Caki2 (cell line): ENCODE measurements at places on chromosomes 6 and 20. TPM values are rescaled to one million over a fixed set of nuclear protein-coding genes. Genes with fewer than 3 reads are reported as not detected.

IL17F gene
- not detected in 2 replicates for total RNA-seq

COL12A1 gene
- 6.2 and 6.7 TPM in 2 replicates for total RNA-seq

CSTF1 gene
- 42.7 and 61.1 TPM in 2 replicates for total RNA-seq

GGTLC1 gene
- total RNA-seq, result not detected in 2 replicates

ZNF311 gene
- 4.1 and 5.9 TPM in 2 replicates for total RNA-seq

MUCL3 gene
- total RNA-seq, result 0.24 TPM in 1 of 2 replicates, not detected in the other

FAM83B gene
- not detected in 2 replicates for total RNA-seq

SIRPB1 gene
- total RNA-seq, result 2.1 and 10.4 TPM in 2 replicates

PAX1 gene
- total RNA-seq, result not detected in 2 replicates

FRMD1 gene
- total RNA-seq, result not detected in 2 replicates

CDC25B gene
- total RNA-seq, result 33.0 and 34.1 TPM in 2 replicates

C20orf141 gene
- total RNA-seq, result not detected in 2 replicates

TBX18 gene
- total RNA-seq, result not detected in 2 replicates

OOEP gene
- 4.1 TPM in 1 of 2 replicates, not detected in the other for total RNA-seq

ITPR3 gene
- 59.3 and 60.1 TPM in 2 replicates for total RNA-seq

ZNF76 gene
- total RNA-seq, result 15.2 and 18.3 TPM in 2 replicates

MOXD1 gene
- 23.9 and 33.6 TPM in 2 replicates for total RNA-seq

TRDN gene
- total RNA-seq, result not detected in 2 replicates

IL17A gene
- total RNA-seq, result not detected in 2 replicates

EXOC2 gene
- 34.7 and 38.8 TPM in 2 replicates for total RNA-seq

ARFGAP1 gene
- 139 and 172 TPM in 2 replicates for total RNA-seq

SIGLEC1 gene
- total RNA-seq, result not detected in 2 replicates

RAD21L1 gene
- 0.57 and 0.67 TPM in 2 replicates for total RNA-seq

HCK gene
- total RNA-seq, result not detected in 2 replicates

BFSP1 gene
- 26.7 and 37.0 TPM in 2 replicates for total RNA-seq

HSPA1B gene
- 441 and 449 TPM in 2 replicates for total RNA-seq

RSPO4 gene
- total RNA-seq, result not detected in 2 replicates

ZSWIM1 gene
- 6.3 and 9.8 TPM in 2 replicates for total RNA-seq

GRCh38 chr20:51695574-51696303, 72.5 kb downstream of the ATP9A start:
- peak; percentile 52 for DNase-seq

DNA sequence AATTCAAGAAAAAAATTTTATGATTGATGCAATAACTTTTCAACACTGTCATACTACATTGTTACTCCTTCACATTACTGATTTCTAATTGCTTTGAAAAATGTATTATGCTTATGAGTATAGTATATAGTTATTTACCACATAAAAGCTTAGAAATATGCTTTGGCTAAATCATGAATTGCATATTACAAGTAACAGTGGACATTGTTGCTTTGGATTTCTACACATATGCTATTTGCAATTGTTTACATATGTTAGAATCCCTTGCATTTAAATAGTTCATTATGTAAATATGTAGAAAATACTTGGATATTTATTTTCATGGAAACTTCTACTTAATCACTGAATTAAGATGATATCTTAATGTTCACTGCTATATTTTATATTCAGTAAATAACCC, 577.5 kb downstream of the QKI start:
- DNase-seq, result no peak

DNA sequence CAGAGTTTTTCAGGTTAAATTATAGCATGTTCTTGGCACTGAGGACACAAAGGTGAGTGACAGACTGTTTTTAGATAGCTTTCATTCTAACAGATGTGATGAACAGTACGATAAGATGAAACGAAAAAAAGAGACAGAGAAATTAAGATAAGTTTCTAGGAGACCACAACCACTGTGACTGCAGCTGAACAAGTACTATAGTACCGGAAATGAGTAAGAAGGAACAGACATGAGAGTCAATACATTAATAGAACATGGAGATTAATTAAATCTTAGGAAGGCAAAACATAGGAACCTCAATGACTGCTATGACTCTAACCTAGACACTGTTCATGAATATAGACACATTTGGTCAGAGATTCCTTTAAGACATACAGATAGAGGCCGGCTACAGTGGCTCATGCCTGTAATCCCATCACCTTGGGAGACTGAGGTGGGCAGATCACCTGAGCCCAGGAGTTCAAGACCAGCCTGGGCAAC, 40.2 kb downstream of the HBS1L start:
- no peak for DNase-seq

DNA sequence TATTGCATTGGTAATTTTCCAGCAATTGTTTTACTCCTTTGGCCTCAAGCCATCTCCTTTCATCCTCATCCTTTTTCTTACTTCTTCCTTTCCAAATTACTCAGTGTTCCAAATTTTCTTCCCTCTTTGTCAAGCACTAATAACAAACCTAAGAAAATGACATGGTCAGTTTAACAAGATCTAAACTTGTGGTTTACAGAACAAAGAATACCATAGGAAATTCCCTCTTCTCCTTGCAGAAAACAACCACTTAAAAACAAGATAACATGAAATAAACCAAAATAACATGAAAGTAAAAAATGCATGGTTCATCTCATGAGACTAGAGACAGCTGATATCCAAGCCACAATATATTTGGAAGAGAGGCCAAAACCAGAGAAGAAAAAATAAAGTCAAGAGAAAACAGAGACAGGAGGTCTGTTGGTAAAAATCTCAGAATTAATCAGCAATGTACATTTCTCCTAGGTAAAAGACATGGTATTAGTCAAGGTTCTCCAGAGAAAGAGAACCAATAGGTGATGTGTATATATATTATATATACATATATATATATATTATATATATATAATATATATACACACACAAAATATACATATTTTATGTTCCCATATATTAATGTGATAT, 51.0 kb upstream of the SENP6 start:
- DNase-seq, result no peak

DNA sequence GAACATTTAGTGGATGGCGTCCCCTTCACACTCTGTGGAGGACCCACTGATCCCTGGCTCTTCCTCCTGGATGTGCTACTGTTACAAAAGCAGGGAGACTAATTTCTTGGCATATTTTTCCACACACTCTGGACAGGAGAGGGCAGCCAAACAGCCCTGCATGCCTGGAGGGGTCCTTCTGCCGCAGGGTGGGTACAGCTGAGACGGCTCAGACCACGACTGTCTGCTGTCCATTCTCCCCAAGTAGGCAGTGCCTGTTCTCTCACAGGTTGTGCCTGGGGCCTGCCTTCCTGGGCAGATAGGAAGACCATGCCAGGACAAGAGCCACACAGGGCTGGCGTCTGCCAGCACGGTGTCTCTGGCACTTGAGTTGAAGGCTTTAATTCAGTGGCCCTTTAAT, 260.1 kb downstream of the FOXC1 start:
- DNase-seq, result no peak

DNA sequence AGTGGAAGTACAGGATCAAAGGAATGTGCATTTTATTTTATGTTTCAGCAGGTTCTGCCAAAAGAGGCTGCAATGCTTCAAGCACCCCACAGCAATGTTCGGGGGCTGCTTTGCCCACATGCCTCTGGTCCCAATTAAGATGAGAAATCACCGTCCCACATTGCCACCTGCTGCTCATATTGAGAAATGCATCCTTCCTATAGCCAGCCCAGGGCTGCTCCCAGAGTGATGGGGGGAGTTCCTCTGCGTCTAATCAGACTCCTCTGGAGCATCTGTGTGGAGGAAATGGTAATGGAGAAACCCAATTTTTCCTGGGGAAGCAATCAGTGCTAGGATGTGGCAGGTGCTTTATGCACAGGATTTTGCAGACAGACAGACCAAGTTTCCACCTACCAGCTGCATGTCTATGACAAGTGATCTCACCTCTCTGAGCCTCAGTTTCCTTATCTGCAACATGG, 33.7 kb downstream of the PTGIS start:
- DNase-seq, result peak; percentile 53

DNA sequence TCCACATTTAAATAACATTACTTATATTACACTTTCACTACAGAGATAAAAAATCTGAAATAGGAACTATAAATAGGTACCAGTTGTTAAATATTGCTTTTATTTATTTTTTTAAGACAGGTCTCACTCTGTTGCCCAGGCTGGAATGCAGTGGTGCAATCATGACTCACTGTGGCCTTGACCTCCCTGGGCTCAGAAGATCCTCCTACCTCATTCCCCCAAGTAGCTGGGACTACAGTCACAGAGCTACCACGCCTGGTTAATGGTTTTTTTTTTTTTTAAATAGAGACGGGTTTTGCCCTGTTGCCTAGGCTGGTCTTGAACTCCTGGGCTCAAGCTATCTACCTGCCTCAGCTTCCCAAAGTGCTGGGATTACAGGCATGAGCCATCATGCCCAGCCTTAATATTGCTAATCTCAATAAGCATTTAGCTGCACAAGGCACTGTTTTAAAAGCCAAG, 17.3 kb downstream of the EEF1E1 start:
- peak; percentile 94 for DNase-seq

GRCh38 chr6:121260651-121261102, 73.6 kb downstream of the TBC1D32 start:
- DNase-seq, result no peak

- DNase-seq, result no peak
Measured at GRCh38 chr20:39516964-39517363, 554.8 kb downstream of the DHX35 start.

GRCh38 chr6:56851074-56851473, 103.8 kb upstream of the BEND6 start:
- peak; percentile 73 for DNase-seq

GRCh38 chr6:34035704-34036356, 110.1 kb downstream of the GRM4 start:
- no peak for DNase-seq

DNA sequence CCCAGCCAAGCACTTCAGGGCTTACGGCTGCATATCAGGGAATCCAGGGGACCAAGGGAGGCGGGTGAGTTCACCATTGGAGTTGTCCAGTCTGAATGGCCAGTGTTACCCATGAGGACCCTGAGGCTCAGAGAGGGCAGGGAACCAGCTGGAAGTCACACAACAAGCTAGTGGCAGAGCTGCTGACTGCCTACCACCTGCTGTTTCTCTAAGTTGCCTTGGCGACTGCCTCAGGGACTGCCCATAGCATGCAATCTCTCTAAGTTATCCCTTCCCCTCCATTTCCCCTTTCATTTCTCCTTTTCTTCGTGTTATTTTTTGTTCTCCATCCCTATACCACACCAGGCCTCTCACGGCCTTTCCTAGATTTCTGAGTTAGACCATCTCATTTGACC, 71.8 kb upstream of the SIRPA start:
- no peak for DNase-seq

- peak; percentile 97 for DNase-seq
Measured at GRCh38 chr20:31551163-31552081, 37.2 kb downstream of the HM13 start.

- no peak for DNase-seq
Measured at GRCh38 chr6:121733234-121733633, 297.8 kb downstream of the GJA1 start.

DNA sequence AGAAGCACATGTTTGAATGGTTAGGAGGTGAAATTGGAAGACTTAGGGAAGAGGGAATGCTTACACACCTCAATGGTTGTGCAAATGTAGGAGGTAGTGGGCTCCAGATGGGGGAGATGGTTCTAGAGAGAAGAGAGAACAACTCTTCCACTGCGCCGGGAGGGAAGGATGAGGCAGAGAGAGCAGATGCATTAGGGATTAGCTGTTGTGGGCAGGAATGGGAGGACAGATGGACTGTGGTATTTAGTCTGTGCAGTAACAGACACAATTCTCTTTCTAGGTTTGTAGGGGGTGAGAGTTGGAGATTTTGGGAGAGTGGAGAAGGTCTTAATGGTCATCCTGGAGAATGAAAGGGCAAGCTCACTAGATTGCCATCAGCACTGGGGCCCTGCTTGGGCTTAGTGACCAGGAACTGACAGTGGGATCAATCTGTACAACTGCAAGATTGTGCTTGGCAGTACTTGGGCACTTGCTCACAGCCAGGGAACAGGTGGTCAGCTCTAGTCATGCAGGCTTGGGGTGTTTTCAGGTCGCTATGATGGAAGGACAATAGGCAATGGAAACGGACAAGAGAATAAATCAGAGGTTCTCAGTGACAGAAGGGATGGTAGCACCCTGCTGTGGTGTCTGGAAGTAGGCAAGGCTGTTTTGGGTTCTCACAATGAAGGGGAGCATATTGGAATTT, 182.0 kb upstream of the MYLIP start:
- no peak for DNase-seq

DNA sequence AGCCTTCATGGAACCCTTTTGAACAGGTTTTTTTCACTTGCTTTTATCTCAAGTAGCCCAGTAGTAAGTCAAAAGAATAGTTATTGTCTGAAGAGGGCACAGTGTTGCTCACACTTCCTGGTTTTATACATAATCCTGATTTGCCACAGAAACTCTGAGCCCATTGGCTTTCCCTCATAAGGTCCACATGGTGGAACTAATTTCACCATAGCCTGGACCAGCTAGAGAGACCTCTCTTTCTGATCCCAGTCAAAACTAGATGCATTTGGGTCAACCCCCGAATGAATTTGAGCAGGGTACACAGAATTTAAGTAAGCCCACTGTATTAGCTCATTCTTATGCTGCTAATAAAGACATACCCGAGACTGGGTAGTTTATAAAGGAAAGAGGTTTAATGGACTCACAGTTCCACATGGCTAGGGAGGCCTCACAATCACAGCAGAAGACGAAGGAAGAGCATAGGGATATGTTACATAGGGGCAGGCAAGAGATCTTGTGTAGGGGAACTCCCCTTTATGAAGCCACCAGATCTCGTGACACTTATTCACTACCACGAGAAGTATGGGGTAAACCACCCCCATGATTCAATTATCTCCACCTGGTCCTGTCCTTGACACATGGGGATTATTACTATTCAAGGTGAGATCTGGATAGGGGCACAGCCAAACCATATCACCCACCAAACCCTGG, 6.2 kb downstream of the RWDD2A start:
- DNase-seq, result peak; percentile 8

DNA sequence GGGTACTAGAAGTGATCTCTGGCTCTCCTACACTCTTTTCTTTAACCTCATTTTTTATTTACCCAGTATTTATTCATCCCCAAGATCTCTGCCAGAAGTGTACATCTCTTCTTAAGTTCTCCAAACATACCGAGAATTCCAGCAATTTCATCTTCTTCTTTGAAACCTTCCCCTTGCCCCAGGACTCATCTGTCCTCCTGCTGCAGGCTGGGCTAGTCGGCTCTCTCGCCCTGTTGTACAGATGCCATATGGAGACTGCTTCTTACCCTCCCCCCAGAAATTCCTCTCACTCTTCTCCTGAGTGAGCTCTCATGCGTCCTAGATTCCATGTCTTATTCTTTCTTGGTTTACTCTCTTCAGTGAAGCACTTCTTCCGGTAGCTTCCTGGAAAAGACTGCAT, 21.9 kb upstream of the PNRC1 start:
- DNase-seq, result no peak

- no peak for DNase-seq
Measured at GRCh38 chr6:72621291-72622093, at the start of gene KCNQ5. Gene KCNQ5, plus strand, starts transcription at chr6:72622064.

GRCh38 chr6:135147637-135148592, 33.2 kb upstream of the MYB start:
- no peak for DNase-seq

DNA sequence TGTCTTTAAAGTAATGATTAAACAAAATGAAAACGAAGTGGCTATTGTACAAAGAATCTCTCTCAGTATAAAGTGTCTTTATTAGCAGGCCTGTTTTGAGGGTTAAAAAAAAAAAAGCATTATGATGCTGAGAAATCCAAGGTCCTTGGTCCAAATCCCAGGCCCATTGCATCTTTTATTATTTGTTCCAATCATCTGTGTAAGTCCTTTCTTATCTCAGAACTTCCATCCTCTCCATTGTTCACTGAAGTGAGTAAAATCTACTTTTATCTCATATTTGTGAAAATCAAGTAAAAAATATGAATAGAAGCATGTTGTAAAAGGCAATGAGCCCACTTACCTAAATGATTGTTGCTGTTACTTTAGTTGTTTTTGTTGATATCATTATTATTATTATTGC, 499.1 kb upstream of the JAG1 start:
- no peak for DNase-seq
